ENCODE measurements at places on chromosomes 6 and 20.

- DNase-seq: no peak
Measured at GRCh38 chr6:131303338-131303930, 168.2 kb downstream of the AKAP7 start.

DNA sequence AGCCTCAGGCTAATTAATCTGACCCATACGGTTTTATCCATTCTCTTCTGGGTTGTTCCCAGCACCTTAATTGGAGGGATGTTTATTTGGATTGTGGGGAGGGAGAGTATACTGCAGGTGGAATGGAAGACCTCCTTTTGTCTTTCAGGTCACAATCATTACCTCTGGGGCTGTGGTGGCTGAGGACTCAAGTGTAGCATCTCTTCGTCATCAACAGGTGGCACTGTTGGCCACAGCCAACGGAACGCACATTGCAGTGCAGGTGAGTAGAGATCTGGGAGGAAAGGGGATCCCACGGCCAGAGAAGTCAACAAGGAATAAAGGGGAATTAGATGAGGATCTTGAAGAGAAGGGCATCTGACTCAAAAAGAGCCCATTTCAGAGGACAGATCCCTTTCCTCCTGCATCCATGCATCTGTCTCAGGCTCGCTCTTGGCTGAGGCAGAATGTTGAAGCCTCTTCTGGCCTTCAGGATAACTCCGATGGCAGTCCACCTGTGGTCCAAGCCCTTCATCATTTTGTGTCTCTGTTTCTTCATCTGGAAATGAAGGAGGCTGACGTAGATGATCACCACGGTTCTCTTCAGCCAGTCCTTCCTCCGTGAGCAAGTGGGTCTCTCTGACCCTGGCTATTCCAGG lies 3.2 kb upstream of the DEF6 start:
- DNase-seq: peak; percentile 43

DNA sequence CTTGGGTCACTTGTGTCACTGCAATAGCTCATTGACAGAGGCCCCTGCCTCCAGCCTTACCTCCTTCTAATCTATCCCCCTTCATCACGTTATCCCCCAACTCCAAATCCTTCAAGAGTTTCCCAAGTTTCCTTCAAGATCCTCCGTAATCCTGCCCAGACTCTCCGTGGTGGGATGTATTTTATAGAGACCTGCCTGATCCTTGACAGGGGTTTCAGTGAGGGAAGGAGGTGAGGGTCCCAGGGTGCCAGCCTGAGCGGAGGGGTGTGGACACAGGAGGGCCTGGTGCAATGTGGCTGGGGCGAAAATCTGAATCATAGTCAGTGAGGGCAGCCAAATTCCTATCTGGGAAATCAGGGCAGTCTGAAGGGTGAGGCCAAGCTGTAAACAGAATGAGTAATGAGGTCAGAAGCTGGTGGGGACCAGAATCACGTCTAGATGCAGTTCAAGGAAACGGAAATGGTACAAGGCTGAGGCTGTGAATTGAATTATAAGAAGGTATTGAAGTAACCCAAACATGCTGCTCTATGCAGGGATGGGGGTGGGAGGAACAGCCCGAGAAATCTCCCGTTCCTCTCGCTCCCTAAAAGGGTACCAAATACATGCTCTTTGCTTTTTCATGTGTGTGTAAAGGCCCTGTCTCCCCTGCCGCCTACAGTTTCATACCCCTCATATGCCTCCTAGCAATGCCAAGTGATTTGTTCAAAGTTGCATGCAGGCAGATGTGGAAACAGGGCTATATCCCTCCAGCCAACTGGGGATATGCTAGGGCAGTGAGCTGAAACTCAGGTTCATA lies 35.4 kb upstream of the PIM1 start:
- DNase-seq: no peak

DNA sequence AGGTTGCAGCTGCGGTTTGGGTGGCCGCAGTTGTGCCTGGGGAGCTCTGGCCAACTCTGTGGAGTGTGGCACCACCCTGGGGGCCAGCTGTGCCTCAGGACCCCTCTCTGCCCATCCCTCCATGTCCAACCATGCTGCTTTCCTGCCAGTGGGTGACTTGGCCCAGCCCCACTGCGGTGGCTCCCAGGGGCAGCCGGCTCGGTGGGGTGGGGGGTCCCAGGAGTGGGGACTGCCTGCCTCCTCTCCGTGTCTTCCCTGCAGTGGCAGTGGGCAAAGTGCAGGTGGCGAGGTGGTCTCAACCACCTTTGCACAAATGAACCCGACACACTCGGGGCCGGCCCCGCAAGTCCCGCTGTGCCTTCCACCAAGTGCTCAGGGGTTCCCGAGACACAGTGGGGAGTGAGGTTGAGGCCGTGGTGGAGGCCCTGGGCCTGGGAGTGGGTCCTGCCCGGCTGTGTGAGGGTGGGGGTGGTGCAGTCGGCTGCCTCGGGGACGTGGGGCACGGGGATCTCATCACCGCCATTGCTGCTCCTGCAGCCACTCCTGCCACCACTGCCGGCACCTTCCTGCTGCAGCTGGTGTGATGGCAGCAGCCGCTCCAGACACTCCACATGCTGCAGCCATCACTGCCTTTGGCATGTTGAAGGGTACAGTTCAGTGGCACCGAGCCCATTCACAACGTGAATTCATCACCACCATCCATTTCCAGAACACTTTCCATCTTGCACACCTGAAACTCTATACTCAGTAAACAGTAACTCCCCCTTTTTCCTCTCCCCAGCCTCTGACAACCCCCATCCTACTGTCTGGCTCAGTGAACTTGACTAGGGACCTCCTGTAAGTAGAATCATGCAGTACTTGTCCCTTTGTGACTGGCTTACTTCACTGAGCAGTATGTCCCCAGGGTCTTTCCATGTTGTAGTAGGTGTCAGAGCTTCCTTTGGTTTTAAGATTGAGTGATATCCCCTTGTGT lies 10.7 kb upstream of the SLCO4A1 start:
- no peak for DNase-seq

GRCh38 chr6:130858498-130859160 lies 31.4 kb downstream of the SMLR1 start:
- DNase-seq: no peak

GRCh38 chr6:4472222-4472621 lies 304.0 kb upstream of the CDYL start:
- no peak for DNase-seq

DNA sequence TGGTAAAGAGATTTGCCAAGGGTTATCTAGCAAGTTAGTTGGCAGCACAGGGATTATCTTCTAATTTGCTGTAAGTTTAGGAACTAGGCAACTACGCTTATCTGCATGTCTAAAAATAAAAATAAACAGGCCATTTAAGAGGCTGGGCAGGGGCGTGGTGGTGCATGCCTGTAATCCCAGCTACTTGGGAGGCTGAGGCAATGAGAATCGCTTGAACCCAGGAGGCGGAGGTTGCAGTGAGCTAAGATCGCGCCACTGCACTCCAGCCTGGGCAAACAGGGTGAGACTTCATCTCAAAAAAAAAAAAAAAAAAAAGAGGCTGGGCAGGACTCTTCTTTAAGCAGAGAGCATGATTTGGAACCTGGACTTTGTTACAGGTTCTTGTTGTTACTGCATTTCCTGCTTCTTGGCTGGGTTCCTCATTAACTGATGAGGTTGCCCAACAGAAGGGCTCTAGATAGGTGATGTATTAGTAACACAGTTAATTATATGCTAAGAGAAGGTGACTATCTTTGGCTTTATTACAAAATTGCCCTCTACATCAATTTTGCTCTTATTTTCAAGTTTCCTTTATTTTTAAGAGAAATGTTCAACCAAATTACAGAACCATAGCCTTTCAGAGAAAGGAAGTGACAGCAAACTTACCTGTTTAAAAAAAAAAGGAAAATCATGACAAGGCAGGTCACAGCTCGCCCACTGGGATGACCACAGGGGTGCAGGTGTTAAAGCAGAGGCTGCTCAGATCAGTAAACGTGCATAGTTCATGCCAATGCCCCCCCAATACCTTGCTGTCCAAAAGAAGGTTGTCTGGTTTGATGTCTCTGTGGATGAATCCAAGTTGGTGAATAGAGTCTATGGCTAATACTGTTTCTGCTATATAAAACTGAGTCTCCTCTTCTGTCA lies 32.5 kb downstream of the STK38 start:
- DNase-seq: no peak

- DNase-seq: no peak
Measured at GRCh38 chr20:50883856-50884255, 47.4 kb downstream of the ADNP start.

DNA sequence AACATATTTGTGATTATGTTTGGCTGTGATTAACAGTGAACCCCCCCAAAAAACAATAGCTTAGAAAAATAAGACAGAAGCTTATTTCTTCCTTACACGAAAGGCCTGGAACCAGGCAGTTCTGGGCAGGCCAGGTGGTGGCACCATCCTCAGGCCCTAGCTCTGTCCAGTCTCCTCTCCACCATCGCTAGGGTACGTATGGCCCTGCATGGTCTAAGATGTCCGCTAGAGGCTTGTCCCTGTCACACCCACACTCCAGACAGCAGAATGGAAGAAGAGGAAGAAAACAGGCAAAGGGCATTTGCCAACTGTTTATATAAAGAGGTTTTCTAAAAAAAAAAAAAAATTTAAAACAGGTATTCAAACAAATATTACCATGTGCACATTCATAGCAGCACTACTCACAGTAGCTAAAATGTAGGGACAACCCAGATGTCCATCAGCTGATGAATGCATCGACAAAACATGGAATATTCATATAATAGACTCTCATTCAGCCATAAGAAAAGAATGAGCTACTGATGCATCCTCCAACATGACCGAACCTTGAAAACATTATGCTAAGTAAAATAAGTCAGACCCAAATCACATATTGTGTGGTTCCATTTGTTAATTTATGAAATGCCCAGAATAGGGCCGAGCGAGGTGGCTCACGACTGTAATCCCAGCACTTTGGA lies 6.7 kb downstream of the TGM3 start:
- no peak for DNase-seq

- DNase-seq: no peak
Measured at GRCh38 chr6:80976336-80976735, 776.1 kb downstream of the TENT5A start.
